GM13977 (cell line): ENCODE measurements at places on chromosomes 5 and 9.

DNA sequence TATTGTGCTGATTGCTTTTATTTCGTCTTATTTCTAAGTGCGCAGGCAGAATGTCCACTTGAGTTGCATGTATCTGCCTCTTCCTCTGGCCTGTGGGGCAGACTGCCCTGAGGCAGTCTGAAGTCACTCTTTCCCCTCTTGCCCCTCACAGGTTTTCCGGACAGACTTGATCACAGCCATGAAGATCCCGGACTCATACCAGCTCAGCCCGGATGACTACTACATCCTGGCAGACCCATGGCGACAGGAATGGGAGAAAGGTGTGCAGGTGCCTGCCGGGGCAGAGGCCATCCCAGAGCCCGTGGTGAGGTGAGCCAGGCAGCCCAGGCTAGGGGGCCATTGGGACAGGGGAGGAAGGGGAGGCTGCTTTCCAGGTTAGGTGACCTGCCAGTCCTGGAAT is 26.4 kb downstream of the JADE2 start:
- no peak for DNase-seq

DNA sequence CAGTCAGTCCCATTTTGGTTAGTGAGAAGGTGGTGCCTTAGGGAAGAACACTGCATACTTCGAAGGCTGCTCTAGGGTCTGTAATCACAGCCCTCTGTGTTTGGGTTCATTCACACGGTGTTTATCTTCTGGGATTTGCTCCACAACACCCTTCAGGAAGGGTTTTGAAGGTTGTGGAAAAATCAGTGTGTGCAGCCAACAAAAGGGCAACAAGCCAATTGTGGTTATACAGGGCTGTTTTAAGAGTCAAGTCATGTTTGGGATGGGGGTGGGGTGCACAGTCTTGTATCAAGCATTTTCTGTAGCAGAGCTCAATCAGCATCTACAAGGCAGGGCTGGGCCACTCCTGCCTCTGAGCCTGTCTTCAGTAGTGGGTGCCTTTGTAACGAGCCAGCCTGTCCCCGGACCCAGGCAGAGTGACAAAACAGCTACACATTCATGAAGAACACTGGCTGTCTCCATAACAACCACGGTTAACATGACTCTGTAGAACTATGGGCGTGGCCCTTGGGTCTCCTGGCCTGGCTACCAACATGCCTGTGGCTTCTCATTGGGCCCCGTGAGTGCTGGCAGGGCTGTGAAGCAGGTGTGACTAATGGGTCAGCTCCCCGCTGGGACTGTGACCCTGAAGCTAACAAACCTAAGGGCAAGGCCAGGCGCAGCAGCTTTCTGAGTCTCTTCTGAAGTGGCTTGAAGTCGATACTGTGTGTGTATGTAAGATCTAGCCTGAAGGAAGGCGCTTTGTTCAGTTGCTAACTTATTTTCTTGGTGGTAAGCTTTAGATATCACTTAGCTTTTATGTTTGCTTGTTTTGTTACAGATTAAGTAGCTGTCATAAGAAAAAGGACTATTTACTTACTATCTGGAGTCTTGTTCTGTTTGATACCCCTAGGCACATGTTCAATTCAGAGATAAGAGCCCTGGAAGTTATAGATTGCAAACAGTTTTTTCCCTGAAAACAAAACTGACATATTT is 27.9 kb upstream of the GOLM1 start:
- peak; percentile 27 for DNase-seq

GRCh38 chr9:104984121-104984520 is 56.2 kb upstream of the ABCA1 start:
- no peak for DNase-seq

DNA sequence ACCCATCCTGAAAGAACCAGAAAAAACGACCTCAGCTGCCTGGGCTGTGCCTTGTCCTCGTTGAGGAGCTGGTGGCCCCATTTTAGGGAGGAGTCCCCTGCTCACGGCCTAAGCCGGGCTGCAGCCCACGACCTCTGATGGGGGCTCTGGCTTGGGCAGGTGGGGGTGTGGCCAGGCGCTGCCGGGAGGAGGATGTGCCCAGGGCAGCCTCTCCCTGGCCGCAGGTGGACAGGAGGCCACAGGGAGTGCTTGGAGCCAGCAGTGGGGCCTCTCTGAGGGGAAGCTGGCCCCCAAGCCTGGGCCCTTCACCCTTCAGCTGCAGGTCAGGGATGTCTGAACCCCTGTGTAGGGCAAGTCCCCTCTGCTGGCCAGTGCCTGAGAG is 2.5 kb downstream of the DIPK1B start:
- no peak for DNase-seq

DNA sequence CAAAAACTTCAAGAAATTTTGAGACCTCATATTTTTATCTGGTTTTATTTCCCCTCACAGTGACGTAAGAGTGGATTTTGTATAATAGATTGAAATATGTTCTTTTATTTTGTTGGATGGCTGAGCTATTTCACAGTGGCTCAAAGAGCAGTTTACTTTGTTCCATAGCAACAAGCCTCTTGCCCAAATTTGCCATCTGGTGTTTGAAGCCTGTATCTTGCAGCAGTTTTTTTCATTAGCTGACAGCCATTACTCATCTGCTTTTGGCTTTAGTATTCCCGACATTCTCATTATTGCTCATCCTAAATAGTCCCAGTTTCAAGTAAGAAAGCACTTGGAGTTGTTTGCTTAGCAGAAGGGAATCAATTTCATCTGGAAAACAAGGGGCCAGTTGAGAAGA is 36.3 kb downstream of the GDA start:
- DNase-seq = no peak

- no peak for DNase-seq
Measured at GRCh38 chr9:104276709-104277245, 182.7 kb downstream of the SMC2 start.

DNA sequence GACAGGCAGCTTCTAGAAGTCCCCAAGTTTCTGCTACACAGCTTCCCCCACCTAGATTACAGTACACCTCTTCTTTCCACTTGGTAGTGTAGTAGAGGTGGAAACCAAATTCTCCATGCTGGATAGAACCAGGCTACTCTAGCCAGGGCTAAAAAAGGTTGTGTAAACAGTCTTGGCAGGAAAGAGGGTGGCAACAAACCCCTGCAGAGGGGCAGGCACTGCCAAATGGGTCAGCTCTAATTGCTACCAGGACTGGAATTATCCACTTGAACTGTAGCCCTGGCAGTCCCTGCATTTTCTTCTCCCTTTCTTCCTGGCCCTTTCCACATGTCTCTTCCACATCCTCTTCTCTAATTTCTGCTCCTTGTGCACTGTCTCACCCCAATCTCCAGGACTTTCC is 24.8 kb downstream of the RANBP3L start:
- no peak for DNase-seq

DNA sequence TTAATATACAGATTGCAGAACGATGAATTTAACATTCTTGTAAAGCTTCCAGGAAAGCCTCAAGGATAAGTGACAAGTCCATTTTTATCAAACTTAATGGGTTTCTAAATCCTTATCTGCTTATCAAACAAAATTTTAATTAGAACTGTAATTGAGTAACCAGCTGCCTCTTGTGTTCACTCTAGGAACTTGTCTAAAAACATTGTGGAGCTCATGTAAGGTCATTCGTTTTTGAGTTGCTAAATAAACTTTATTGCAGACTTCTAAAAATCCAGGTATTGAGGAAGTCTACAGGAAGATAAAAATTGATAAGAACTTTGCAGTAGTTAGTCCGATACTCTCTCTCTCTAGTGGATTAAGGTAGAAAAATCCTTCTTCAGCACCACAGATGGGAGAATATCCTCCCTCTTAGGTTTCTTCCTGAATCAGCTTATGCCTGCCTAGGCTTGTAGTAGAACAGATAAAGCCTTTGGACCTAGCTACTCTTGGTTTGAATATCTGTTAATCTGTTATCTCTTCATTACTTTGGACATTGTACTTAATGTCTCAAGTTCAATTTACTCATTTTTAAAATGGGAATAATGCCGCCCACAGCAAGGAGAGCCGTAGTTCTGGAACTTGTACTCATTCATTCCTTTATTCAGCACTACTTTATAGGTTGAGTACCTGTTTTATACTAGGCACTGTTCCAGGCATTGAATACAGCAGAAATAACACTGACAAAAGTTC is 60.0 kb upstream of the DHFR start:
- DNase-seq = no peak

- no peak for DNase-seq
Measured at GRCh38 chr9:27387722-27388121, 90.8 kb upstream of the EQTN start.

DNA sequence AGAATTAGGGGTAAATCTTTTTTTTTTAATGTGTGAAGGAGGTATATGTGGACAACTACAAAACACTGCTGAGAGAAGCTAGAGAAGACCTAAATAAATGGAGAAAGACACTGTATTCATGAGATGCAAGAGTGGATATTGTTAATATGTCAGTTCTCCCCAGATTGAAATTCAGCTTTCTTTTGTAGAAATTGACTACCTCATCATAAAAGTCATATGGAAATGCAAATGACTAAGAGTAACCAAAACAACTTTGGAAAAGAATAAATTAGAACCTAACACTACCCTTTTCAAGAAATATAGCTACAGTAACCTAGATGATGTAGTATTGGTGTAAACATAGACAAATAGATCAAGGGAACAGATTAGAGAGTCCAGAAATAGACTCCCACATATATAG is 400.7 kb downstream of the ADGRV1 start:
- no peak for DNase-seq

DNA sequence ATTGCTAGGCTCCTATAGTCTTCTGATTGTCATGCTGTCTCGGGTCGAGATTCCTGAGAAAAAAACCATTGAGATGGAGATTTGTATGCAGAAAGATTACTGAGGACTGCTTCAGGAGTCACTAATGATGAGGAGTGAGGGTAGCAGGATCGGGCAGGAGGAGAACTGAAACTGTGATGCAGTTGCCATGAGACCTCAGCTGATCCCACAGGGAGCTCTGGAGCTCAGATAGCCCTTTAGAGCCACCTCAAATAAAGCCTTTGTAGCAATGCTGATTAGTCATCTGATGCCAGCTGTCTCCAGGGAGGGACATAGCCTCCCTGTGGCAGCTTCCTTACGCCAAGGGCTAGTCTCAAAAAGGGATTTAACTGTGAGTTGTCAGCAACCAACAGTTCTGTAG is 256.9 kb downstream of the DMAC1 start:
- no peak for DNase-seq

DNA sequence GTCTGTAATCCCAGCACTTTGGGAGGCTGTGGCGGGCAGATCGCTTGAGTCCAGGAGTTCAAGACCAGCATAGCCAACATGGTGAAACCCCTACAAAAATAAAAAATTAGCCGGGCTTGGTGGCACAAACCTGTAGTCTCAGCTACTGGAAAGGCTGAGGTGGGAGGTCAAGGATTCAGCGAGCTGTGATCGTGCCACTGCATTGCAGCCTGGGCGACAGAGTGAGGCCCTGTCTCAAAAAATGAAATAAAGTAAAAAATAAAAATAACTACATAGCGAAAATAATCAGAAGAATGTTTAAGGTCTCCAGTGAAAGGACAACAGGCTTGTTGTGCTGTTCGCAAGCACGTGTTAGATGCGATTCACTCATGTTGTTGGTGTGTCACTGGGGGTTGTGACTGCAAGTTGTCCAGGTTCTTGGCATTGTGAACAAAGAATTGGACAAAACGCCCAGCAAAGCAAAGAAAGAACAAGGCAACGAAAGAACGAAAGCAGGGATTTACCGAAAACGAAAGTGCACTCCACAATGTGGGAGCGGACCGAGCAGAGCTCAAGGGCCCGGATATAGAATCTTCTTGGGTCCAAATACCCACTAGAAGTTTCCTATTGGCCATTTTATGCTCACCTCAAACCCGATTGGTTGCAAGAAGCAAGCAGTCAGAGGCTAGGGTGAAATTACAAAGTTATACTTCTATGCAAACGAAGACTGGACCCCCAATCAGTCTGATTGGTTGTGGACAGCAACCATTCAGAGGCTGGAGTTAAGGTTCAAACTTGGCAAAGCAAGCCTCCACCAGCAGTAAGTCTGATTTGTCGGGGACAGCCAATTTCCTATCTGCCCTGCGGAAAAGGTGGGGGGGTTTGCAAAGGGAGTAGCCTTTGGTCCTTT is 844 bp upstream of the MCCC2 start:
- DNase-seq = peak; percentile 25

DNA sequence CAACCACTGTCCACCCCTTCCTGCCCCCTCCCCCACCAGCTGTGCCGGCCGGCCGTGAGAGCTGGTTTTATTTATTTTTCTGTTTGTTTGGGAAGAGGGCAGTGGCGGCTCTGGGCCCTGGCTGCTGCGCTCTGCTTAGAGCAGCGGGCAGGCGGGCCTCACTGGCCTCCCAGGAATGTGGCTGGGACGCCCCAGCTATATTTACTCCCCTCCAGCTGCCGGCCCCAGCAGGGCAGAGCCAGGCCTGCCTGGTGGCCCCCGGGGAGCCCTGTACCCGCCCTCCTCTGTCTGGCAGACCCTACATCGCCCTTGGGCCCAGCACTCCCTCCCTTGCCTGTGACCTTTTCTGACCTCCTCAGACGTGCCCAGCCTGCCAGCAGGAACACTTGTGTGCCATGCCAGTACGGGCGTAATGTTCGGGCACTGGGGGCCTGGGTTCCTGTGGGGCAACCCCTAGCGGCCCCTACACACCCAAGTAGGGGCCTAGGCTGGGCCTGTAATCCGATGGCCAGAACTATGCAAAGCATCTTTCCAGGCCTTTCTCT is 7.7 kb downstream of the CXXC5 start:
- no peak for DNase-seq

GRCh38 chr5:149129181-149129580 is 12.1 kb upstream of the ABLIM3 start:
- DNase-seq = no peak

- no peak for DNase-seq
Measured at GRCh38 chr5:178538741-178539229, 51.4 kb downstream of the COL23A1 start.

- DNase-seq = no peak
Measured at GRCh38 chr5:71864730-71865601, 145.9 kb downstream of the CARTPT start.

DNA sequence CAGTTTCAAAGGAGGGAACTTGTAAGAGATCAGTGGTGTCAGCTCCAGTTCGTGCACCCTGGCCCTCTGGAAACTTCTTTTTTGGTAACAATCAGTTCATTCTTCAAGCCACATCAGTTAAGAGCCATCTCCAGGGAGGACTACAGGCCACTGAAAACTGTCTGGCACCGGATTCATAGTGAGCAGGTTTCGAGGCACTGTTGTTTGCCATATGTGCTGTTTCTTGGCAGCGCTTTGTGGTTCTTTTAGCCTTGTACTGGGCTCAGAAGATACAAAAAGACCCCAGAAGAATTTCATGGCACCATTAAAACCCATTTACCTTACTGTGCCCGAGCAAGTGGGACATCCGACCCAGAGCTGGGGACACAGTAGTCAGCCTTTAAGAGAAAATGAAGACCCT is 68.5 kb downstream of the OTULIN start:
- no peak for DNase-seq

GRCh38 chr5:150446583-150446982 is 3.0 kb downstream of the RPS14 start:
- no peak for DNase-seq

GRCh38 chr5:33148076-33148513 is 292.7 kb upstream of the TARS1 start:
- no peak for DNase-seq

- DNase-seq = no peak
Measured at GRCh38 chr5:143224672-143225071, 178.8 kb downstream of the NR3C1 start.
